ENCODE measurements at places on chromosomes 3 and 15.

- no peak for DNase-seq
Measured at GRCh38 chr3:148226246-148226645, 471.5 kb upstream of the AGTR1 start.

DNA sequence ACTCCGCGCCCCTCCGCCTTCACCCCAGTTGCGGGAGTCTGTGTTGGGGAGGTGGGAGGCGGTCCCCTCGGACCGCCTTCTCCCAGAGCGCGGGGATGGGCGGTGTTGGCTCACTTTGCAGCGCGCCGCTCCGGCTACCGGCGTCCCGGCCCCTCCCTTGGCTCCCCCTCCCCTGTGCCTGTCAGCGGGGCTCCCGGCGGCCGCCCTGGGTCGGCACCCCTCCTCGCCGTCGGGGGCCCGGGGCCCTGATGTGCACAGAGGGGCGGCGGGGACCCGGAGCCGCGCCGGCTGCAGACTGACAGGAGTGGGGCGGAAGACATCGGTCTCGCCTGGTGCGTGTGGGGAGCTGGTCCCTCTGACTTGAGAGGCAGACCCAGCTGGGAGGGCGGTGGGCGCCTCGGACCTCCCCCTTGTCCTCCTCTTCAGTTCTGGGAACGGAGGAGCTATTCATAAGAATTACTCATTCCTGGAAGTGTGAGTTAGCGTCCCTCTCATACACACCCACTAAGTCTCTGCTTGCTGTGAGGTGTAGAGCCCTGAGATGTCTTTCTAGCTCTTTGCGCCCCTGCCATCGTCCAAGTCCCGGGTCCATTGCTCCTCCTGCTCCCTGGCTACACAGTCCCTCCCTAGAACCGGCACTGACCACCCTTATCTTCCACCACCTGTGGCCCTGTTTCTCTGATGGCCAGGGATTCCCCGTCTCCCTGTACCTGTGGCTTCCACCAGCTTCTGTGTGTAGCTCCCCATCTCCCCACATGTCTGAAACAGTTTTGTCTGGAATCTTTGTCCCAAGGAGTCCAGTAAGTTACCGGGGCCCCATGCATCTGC is 42.3 kb upstream of the ROPN1 start:
- DNase-seq: peak; percentile 51

DNA sequence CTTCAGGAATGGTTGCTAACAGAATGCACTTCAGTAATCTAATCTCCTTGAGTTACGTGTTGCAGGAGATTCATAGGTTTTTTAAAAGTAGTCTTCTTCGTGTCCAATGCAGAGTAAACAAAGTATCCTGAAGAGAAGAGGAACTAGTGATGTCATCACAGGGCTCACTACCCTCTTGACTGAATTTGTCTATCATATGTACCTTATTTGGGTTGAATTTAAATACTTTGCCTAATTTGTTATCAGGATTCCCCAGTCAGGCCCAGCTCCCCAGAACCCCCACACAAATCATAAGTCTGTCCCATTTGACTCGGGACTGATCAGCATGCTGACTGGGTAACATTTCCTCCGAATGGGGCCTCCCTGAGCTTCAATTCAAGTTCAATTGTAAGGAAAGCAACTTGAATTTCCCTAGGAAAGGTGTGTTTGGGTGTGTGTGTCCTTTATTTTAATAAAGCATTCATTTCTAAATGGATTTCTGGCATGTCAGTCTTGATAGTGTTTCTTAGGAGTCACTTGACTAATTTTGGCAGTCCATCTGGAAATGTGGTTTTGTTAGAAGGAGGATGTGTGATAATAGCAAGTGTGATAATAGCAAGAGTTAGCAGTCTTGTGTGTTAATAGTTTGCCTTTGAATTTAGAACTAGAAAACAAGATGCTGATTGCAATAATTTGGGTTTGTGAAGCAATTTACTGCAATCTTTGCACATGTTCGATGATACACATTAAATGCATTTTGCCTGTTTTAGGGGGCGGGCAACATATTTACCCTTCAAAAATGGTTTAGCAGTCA is 21.9 kb downstream of the OXNAD1 start:
- no peak for DNase-seq

GRCh38 chr3:16601537-16602005 is 3.7 kb downstream of the DAZL start:
- no peak for DNase-seq

GRCh38 chr3:63364495-63364894 is 86.4 kb downstream of the SYNPR start:
- no peak for DNase-seq

DNA sequence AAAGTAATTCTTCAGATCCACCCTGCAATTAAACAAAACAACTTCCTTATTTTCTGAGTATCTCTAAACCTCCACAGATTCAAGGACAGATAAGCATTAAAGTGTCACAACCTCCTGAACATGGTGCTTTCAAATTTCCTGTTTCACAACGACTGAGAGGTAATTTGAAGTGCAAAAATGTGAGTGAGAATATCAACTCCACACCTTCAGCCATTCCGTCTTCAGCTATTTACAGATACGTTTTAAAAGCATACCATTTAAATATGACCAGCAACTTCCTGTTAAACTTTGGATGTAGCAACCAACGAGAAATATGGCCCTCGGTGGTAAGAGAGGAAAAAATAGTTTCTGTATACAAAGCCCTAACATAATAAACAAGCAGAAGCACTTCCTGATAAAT is 32.1 kb upstream of the PCSK6 start:
- no peak for DNase-seq

- peak; percentile 27 for DNase-seq
Measured at GRCh38 chr3:69200384-69201068, 78.1 kb upstream of the LMOD3 start.

DNA sequence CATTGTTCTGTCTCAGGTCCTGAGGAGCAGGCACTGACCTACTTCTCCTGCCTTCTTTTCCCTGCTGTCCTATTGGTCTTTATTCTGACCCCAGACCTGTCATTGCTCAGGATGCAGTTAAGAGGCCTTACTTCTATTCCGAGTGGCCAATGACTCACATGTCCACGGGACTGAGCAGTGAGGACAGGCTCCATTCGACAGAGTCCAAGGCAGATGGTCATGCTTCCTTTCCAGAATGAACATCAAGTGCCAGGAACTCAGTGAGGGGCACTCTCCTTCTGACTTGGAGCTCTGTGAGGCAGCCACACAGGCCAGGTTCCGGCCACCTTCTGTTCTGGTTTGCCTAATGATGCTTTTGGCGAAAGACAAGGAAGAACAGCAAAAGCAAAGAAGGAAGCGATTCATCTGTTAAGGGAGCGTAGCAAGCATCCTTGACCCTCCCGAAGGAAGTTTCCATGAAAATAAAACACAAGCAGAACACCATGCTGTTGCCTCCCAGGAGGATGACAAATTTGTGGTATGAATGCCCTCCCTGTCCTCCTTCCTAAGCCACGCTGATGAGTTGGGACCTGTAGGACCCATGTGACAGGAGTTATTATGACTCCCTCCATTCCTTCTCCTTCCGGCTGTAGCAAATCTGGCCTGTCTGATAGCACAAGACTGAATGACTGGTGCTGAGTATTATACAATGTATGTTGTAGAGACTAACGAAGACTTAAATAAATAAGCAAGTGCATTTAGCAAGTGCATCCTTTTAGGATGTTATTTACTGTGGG is 14.4 kb upstream of the TPRG1 start:
- no peak for DNase-seq

DNA sequence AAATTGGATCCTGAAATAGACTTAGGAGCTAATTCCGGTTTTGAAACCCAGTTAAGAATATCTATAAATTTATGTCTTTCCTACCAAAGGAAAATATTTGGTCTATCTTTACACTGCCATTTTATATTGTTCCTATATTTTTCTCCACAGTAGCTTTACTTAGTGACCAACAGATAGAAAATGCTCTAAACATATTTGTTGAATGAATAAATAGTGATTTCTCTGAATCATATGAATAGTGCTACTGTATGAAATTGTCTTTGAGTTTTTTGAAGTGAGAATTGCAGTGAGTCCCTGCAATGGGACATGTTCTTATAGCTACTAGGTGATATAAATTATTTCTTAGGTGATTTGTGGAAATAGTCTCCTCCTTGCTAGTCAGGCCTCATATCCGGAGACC is 18.5 kb upstream of the EID1 start:
- DNase-seq: no peak

- no peak for DNase-seq
Measured at GRCh38 chr3:141218162-141218835, 13.3 kb upstream of the PXYLP1 start.

GRCh38 chr15:37872661-37873060 is 61.8 kb upstream of the TMCO5A start:
- DNase-seq: peak; percentile 65

- DNase-seq: no peak
Measured at GRCh38 chr3:135907422-135908165, 57.9 kb upstream of the PPP2R3A start.

DNA sequence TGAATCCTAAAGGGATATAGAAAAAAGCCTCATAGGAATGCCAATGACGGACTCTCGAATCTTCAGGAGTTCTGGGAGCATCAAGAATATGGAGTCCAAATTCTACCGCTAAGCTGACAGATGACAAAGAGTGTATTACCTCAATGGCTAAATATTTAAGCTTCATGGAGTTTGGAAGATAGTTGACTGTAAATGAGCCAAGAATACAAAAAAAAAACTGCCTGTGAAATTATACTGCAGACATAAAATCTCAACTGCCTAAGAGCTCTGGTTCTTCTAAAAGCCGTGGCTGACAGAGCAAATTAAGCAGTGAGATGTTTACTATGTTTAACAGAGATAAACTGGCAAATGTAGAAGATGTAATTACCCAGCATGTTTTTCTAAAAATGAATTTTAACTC is 140.0 kb downstream of the GADL1 start:
- no peak for DNase-seq

GRCh38 chr3:42421818-42422796 is 11.7 kb upstream of the LYZL4 start:
- DNase-seq: no peak

DNA sequence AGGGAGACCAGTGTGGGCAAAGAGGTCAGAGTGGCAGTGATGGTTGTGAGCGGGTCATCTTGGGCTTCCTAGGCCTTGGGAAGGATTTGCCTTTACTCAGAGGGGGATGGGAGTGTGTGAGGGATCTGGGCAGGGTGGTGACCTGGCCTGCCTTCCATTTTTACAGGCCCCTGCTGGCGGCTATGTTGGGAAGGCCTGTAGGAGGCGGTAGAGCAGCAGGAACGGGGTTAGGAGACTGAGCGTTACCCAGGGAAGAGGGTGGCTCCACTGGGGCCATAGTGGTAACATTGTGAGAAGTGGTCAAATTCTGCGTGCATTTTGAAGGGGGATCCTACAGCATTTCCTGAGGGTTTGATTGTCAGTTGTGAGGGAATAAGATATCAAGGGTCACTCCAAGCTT is 307.3 kb upstream of the CTDSPL start:
- no peak for DNase-seq

DNA sequence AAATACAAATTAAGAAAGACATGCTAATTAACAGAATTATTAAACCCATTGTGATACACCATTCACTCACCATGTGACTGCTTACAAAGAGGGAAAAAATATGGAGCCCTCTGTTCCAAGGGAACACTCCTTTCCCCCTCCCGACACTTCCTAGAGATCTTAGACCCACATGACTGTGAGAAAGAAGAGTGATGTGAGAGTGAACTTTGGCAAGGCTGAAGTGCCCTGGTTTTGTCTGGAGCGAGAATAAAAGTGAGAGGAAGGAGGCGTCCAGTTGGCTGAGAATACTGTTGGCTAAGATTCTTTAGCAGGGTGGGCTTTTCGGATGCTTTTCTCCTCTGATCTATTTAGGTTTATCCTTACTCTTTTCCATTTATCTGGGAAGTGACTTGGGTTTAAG is 14.1 kb downstream of the CHL1 start:
- DNase-seq: no peak

- no peak for DNase-seq
Measured at GRCh38 chr15:87851497-87851896, 405.0 kb downstream of the NTRK3 start.

- no peak for DNase-seq
Measured at GRCh38 chr3:180188512-180189309, 152.0 kb upstream of the PEX5L start.

DNA sequence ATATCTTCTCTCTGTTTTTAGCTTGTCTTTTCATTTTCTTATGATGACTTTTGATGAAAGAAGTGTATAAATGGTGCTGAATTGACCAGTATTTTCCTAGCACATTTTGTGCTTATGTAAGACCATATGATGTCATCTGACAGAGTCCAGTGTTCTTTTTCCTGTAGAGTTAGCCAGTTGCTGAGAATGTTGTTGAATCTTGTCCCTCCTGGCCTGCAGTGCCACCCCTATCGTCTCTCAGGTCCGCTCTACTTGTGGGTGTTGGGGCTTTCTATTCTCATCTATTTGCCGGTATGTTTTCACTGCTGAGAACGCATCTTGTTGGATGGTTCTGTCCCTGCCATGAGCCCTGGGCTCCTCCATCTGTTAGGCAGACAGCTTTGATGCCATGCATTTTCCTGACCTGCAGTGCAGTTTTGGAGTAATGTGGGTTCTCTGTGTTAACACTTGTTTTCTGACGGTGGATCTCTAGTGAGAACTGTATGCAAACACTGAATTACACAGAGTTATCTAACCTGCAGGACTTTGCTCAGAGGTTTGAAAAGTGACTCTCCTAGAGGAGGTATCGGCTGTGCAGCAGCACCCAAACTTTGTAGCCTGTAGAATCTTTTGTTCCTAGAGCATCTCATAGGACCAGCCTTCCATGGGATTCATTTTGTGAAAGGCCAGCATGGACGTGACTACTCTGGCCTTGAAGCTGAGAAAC is 44.6 kb downstream of the SLC6A20 start:
- DNase-seq: no peak

- peak; percentile 2 for DNase-seq
Measured at GRCh38 chr3:39106281-39106811, 1.1 kb downstream of the GORASP1 start.

GRCh38 chr15:65533057-65533756 is 2.9 kb downstream of the HACD3 start:
- peak; percentile 24 for DNase-seq

GRCh38 chr3:108389372-108389771 is 93.0 kb downstream of the HHLA2 start:
- peak; percentile 76 for DNase-seq

DNA sequence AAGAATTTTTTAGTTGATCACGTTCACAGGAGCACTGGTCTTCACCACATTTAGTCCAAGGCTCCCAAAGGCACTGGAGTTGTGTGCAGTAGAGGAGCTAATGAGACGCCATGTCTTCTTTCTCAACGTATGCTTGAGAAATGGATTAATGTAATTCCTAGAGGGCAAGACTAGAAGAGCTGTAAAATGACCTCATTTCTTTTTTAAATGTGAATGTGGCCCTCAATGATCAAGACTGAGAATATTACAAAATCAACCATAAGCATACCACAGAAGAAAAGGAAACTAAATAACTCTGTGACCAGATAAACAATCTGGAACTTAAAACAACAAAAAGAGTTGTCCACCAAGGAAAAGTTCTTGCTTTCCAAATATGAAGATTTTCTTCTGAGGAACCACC is 112.1 kb upstream of the THBS1 start:
- no peak for DNase-seq
